ENCODE measurements at places on chromosomes 7 and 10. TPM values are rescaled to one million over a fixed set of nuclear protein-coding genes. Genes with fewer than 3 reads are reported as not detected.

DNA sequence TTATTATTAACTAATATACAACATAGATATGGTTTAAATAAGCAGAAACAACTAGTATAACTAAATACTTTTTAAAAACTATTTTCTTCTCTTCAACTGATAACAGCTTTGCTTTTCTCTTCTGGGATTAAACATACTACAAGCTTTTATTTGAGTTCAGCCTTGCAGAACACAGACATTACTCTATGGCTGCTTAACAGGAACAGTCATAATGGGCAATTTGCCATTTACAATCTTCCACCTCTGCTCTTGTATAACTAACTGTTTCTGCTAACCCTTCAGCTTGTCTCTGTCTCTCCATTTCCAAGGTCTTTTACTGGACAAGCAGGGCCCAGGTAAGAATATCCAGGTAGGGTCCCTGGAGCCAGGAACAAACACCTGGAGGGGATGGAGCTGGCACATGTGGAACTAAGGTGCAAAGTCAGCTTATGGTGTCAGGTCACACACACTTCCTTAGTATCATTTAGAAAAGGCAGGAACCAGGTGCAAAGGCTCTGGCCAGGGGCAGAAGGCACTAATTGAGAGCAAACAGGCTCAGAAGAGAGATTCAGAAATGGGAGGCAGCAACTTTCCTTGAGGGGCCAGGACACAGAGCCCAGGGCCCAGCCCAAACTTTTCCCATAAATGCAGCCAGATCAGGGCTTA is 93.1 kb downstream of the STRA8 start:
- DNase-seq: no peak
- no peaks in the 10 kb centered on the region for H3K36me3 ChIP-seq
- H3K4me3 ChIP-seq: no peak overlapping the region
- no peaks in the 10 kb centered on the region for H3K27me3 ChIP-seq
- H3K27ac ChIP-seq: no peak overlapping the region

DNA sequence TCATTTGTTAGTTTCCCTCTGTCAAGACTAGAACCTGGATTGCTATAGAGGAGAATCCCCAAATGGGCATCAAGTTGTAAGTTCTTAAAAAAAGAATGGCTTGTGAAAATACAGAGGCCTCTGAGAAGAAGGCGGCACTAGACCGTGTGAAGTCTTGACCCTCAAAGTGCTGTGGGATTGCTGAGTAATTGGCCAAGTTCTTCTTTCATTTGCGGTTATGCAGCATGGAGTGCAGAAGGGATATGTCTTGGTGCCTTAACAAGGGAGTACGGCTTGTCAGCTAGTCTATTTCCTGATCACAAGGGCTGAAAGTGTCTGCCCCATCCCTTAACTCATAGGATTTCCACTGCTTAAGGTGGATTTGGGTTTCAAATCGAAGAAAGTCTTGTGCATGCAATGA is 81.2 kb downstream of the MKX start:
- H3K27ac ChIP-seq: no peak overlapping the region
- no peak overlapping the region for H3K4me3 ChIP-seq
- H3K27me3 ChIP-seq: no peaks in the 10 kb centered on the region
- H3K36me3 ChIP-seq: no peaks in the 10 kb centered on the region
- peaks cover 7% of the 10 kb centered on the region for H3K4me1 ChIP-seq

DNA sequence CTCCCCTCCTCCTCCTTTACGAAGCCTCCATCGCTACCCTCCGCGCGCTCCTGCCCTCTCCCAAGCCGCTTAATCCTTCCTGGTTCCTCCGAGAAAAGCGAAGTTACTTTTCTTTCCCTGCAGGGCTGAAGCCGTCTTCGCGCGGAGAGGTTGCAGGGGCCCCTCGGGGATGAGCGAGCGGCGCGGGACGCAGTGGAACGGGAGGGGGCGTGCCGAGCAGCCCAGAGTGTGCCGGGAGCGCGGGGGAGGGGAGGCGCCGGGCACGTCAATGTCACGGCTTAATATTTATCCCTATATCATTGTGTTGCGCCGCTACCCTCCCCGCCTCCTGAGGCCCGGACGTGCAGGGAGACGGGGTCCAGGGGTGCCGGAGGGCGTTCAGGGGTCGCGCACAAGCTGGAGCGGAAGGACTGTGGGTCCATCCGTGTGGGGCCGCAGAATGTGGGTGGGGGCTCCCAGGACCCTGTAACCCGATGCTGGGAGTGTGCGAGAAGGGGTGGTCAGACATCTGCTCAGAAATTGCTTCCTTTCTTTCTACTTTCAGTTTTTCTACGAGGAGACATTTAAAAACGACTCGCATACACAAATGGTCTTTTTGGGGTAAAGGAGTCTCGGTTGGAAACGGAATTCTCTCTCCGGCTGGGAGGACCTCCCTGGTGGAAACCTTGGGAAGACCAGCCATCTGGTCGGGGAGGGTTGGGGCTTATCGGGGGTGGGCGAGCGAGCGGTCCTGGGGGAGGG is 2.4 kb downstream of the CDK6 start:
- H3K4me1 ChIP-seq: peaks cover 7% of the 10 kb centered on the region
- no peaks in the 10 kb centered on the region for H3K36me3 ChIP-seq
- peak; percentile 78 for DNase-seq
- peak overlapping the region; percentile 67 for H3K4me3 ChIP-seq

- no peak overlapping the region for H3K27ac ChIP-seq
- H3K4me1 ChIP-seq: no peaks in the 10 kb centered on the region
- no peaks in the 10 kb centered on the region for H3K27me3 ChIP-seq
- no peak overlapping the region for H3K4me3 ChIP-seq
- DNase-seq: no peak
Measured at GRCh38 chr10:48684463-48684791, 246 bp upstream of the WDFY4 start.

DNA sequence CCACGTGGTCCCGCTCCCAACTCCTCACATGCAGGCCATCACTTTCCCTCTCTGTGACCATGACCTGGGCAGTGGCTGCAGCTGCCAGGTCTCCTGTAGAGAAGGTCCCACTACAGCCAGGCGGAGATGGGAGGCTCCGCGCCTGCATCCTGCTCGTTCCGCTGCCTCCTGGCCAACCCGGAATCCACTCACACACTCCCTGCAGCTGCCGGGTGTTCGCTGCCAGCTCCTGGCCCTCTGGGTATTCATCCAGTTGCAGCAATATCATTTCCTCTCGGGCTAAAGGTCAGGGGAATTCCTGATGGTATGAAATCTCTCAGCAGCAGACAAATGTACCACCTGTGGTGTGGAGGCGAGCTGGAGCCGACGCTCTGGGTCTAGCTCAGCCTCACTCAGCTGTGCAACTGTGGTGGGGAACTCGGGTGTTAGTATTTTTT is 65.7 kb downstream of the TLL2 start:
- no peak overlapping the region for H3K27ac ChIP-seq
- peak; percentile 21 for DNase-seq
- no peaks in the 10 kb centered on the region for H3K27me3 ChIP-seq
- H3K4me3 ChIP-seq: no peak overlapping the region
- H3K36me3 ChIP-seq: no peaks in the 10 kb centered on the region
- H3K4me1 ChIP-seq: peaks cover 41% of the 10 kb centered on the region

GRCh38 chr10:25978771-25979170 is 44.7 kb downstream of the MYO3A start:
- no peak for DNase-seq
- no peak overlapping the region for H3K4me3 ChIP-seq
- no peak overlapping the region for H3K27ac ChIP-seq
- H3K36me3 ChIP-seq: no peaks in the 10 kb centered on the region
- no peaks in the 10 kb centered on the region for H3K27me3 ChIP-seq

DNA sequence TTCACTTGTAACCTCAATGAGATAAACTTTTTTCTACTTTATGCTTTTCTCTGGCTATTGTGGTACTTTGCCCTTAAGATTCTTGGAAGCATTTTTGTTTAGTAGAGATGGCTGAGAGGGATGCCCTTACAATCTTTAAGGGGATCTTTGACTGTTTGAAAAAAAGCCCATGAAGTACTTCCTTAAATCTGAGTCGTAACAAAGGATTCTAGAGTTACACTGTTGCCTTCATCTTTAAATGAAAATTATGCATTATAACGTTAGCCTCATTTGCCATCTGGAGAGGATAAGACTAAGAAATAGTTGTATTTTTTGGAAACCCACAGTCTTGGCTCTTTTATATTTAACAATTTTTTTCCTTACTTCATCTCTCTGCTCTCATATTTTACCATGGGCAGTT is 37.8 kb upstream of the FZD1 start:
- no peak for DNase-seq
- no peak overlapping the region for H3K4me3 ChIP-seq
- peaks cover 33% of the 10 kb centered on the region for H3K4me1 ChIP-seq
- no peak overlapping the region for H3K27ac ChIP-seq
- no peaks in the 10 kb centered on the region for H3K36me3 ChIP-seq

DNA sequence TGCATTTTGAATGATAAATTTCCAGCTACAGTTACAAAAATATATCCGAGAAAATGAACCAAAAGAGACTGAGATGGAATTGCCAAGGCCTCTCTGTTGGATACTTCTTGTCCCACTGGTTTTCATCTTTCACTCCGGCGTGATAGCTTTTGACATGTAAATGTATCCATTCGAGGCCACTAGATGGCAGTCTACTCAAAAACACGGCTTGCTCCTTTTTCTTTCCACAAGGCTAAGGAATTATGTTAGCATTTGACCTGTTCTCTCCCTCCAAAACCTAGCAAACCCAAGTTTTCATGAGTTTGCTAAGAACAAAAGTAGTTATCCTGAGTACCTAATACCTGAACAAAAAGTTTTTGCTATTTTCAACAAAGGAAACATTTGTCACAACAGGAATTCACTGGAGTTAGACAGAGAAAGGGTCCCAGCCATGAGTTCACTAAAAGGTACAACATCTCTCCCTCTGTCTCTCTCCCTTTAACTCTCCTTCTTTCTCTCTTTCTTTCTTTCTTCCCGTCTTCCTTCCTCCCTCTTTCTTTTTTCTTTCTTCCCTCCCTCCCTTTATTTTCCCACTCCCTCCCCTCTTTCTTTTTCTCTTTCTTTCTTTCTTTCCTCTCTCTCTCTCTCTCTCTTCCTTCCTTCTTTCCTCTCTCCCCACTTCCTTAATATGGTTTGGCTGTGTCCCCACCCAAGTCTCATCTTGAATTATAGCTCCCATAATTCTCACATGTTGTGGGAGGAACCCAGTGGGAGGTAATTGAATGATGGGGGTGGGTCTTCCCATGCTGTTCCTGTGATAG is 207.9 kb upstream of the MYO3A start:
- no peak overlapping the region for H3K27ac ChIP-seq
- H3K36me3 ChIP-seq: no peaks in the 10 kb centered on the region
- no peak overlapping the region for H3K4me3 ChIP-seq
- H3K4me1 ChIP-seq: peaks cover 13% of the 10 kb centered on the region
- DNase-seq: peak; percentile 83

- DNase-seq: no peak
- no peak overlapping the region for H3K4me3 ChIP-seq
Measured at GRCh38 chr7:780081-780480, 52.2 kb upstream of the SUN1 start.

GRCh38 chr7:147412782-147413556 is 1177.6 kb upstream of the C7orf33 start:
- no peaks in the 10 kb centered on the region for H3K36me3 ChIP-seq
- DNase-seq: no peak
- H3K27ac ChIP-seq: no peak overlapping the region
- no peak overlapping the region for H3K4me3 ChIP-seq

GRCh38 chr10:68348265-68348741 is 15.6 kb upstream of the PBLD start:
- no peaks in the 10 kb centered on the region for H3K4me1 ChIP-seq
- DNase-seq: peak; percentile 65
- H3K27ac ChIP-seq: no peak overlapping the region
- H3K36me3 ChIP-seq: peaks cover 9% of the 10 kb centered on the region

GRCh38 chr10:8137272-8137681 is 82.8 kb downstream of the GATA3 start:
- no peaks in the 10 kb centered on the region for H3K27me3 ChIP-seq
- no peaks in the 10 kb centered on the region for H3K4me1 ChIP-seq
- H3K4me3 ChIP-seq: no peak overlapping the region
- DNase-seq: no peak
- no peaks in the 10 kb centered on the region for H3K36me3 ChIP-seq

DNA sequence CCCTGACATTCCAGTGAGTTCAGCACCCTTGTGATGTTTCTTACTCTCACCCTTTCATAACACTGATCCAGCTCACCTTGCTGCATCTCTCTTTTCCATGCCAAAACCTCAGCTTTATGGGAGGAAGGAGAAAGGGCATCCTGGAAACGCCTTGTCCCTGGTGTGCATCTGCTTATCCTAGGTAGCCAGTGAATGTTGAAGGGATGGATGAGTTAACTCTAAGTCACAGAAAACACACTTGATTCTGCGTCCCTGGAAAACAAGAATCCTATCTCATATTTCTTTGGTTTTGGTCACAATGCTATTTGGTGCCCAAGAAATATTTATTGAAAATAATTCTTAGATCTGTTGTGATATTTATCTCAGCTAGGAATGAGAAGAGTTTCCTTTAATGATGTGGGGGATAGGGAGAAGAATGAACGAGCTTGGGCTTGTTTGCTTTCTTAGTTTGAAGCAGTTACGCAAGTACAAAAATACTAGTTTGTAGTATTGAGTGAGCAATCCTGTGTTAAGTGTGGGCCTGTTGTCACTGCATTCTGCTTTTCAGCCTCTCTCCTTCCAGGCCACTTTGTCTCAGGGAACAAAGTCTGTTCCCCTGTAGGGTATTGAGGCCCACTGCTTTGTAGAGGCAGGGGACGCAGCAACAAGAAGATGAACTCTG is 126.5 kb downstream of the ARID5B start:
- H3K27ac ChIP-seq: no peak overlapping the region
- H3K4me1 ChIP-seq: no peaks in the 10 kb centered on the region
- no peaks in the 10 kb centered on the region for H3K36me3 ChIP-seq
- no peak overlapping the region for H3K4me3 ChIP-seq

GRCh38 chr7:112116358-112116757 is 89.8 kb downstream of the DOCK4 start:
- no peak overlapping the region for H3K27ac ChIP-seq
- no peaks in the 10 kb centered on the region for H3K4me1 ChIP-seq
- DNase-seq: no peak
- no peaks in the 10 kb centered on the region for H3K36me3 ChIP-seq

DNA sequence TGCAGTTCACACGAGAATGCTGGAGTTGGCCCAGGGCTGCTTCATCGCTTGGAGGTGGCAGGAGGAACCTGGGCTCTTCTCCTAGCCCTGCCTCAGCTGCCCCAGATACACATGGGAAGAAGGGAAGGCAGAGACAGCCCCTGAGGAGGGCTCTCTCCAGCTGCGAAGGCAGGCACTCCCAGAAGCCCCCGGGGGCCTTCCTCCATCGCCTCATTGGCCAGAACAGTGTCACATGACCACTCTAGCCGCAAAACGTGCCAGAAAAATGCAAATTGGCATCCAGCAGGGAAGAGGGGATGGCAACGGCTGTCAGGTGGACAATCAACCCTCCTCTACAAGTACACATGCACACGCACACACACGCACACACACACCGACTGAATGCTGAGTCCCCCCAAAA is 217.8 kb upstream of the FRMD4A start:
- no peaks in the 10 kb centered on the region for H3K36me3 ChIP-seq
- no peak for DNase-seq
- no peak overlapping the region for H3K27ac ChIP-seq
- H3K27me3 ChIP-seq: no peaks in the 10 kb centered on the region
- peaks cover 15% of the 10 kb centered on the region for H3K4me1 ChIP-seq
- H3K4me3 ChIP-seq: no peak overlapping the region

- no peak overlapping the region for H3K27ac ChIP-seq
- H3K4me3 ChIP-seq: no peak overlapping the region
- H3K36me3 ChIP-seq: no peaks in the 10 kb centered on the region
Measured at GRCh38 chr10:49235392-49235791, 47.2 kb upstream of the TMEM273 start.

Gene PTPRN2
- total RNA-seq: 3.0 TPM

Gene RAB19
- 1.1 TPM for total RNA-seq

Gene LRRTM3
- total RNA-seq: 0.03 TPM

Gene DNA2
- total RNA-seq: 85.4 TPM

Gene PTEN
- 50.5 TPM for total RNA-seq

Gene BCAP29
- total RNA-seq: 103 TPM

Gene LLCFC1
- total RNA-seq: not detected

Gene FAM24B
- not detected for total RNA-seq

Gene ATP6V0A4
- not detected for total RNA-seq
